Esophagus squamous epithelium (tissue), 5 donors: ENCODE measurements at places on chromosomes 12 and 14. TPM values are rescaled to one million over a fixed set of nuclear protein-coding genes. Genes with fewer than 3 reads are reported as not detected.

The PLD4 gene
- 0.18 TPM for total RNA-seq

The A2ML1 gene
- 520 TPM for total RNA-seq

The LRTM2 gene
- not detected for total RNA-seq

The GALNT8 gene
- total RNA-seq, result 0.38 TPM

The NXPH4 gene
- 5.0 TPM for total RNA-seq

The SIVA1 gene
- 246 TPM for total RNA-seq
